ENCODE measurements at places on chromosomes 12 and 14. TPM values are rescaled to one million over a fixed set of nuclear protein-coding genes. Genes with fewer than 3 reads are reported as not detected.

DNA sequence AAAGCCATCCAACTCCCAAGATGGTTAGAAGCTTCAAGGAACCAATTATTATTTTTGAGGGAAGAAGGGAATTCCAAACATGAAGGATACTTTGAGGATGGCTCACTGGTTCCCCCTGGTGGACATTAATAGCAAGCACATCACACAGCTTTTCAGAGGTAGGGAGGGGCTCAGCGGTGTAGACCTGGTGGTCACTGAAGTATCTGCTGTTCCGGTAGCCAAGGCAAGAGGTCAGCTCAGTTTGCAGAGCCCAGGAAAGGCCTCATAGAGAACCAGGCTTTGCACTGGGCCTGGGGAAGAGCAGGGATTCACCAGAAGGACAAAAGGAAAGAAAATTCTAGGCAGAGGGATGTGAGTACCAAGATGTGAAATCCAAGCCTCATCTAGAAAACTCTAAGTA, 118.7 kb downstream of the KSR2 start:
- DNase-seq: peak; percentile 33

DNA sequence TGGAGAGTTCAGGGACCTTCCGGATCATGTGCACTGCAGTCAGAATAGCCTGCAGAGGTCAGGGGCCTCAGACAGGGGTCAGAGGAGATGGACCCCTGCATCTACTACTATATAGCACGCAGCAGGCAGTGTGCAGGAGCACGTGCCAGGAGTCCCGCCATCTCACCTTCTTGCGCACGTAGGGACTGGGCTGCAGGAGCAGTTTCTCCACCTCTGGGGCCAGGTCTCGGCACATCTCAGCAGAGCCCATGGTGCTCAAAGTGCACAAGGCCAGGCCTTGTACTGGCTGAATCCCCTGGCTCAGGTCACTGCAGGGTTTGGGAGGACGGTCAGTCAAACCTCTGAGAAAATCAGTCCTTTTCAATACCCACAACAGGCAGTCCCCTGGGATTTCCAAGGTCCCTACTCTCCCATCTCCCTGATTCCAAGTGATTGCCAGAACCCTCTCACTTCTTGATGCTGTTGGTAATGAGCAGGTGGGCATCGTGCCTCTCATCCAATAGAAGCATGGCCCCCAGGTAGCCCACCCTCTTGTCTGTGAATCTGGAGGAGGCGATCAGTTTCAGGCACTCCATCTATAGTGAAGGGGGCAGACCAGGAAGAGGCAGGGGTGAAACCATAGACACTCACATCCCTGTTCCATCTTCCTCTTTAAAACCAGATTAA, 1.3 kb downstream of the AP1G2 start:
- no peak for DNase-seq

DNA sequence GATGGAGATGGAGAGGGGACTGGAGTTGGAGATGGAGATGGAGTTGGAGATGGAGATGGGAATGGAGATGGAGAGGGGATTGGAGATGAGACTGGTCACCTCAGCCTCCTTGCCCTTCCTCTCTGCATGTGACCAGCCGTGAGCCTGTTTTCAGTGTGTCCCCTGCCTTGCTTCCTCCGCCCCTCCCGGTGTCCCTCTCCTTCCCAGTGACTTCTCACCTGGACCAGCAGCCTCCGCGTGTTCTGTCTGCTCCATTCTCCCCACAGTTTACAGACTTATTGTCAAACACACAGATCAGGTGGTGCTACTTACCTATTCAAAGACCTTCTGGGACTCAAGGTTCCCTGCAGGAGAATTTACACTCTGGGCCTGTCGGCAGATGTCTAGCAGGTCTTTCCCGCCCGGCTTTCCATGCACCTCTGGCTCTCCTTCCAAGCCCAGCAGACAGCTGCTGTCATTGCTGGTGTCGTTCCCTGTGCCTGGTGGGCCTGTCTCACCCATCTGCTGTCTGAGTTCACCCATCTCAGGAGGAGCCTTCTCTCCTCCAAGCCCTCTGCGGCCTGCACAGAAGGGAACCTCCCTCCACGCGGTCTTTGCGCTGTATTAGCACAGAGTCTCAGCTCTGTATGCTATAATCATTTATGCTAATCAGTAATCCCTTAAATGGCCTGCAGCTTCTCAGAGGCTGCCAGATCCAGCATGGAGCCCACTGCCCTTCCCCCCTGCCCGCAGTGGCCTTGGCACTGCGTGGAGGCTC, 62.1 kb downstream of the ADGRD1 start:
- no peak for DNase-seq

DNA sequence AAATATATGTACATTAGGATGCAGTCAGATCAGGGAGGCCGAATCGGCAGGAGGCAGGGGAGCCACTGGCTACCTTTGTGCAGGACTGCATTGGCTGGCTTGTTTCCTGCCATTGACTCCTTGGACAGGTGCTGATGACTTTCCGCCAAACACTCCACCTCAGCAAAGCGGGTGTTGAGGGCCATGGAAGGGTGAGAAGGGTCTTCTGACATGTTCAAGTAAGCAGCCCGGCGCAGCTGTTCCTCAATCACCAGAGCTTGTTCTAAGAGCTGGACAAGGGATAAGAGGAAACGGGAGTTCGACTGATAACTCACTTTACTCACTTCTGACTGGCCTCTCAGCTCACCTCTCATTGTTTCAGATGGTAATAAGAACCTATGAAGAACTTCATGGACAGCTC, 4.9 kb upstream of the NOP2 start:
- DNase-seq: no peak

DNA sequence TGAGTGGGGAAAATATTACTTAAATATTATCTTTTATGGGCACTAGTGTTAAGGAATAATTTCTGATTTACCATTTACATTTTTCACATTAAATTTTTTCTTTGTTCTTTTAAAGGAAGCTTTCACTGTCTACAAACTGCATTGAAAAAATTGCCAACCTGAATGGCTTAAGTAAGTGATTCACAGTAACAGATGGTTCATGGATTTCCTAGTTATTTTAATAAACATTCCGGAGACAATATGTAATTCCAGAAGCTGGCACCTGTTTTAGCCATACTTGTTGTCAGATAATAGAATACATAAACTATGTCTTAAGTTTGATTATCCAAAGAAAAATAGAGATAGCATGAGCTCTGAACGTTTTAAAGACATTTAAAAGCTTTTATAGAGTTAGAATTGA, 17.1 kb downstream of the DNAL1 start:
- DNase-seq: no peak

DNA sequence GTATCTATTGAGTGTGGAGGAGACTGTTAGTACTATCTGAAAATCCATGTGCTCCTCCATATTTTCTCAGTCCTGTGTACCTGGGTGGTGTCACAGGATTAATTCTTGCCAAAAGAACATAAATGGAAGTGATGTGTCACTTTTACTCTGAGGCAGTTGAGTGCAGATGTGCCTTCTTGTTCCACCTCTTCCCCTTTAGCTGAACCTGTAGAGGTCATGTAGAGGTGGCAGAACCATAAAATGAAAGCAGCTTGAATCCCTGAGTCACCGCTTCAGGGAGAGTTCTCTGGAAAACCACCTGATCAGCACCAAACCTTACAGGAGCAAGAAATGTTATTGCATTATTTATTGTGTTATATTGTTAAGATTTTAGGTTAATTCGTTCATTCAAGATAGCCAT, 14.7 kb upstream of the SLC25A3 start:
- peak; percentile 23 for DNase-seq

DNA sequence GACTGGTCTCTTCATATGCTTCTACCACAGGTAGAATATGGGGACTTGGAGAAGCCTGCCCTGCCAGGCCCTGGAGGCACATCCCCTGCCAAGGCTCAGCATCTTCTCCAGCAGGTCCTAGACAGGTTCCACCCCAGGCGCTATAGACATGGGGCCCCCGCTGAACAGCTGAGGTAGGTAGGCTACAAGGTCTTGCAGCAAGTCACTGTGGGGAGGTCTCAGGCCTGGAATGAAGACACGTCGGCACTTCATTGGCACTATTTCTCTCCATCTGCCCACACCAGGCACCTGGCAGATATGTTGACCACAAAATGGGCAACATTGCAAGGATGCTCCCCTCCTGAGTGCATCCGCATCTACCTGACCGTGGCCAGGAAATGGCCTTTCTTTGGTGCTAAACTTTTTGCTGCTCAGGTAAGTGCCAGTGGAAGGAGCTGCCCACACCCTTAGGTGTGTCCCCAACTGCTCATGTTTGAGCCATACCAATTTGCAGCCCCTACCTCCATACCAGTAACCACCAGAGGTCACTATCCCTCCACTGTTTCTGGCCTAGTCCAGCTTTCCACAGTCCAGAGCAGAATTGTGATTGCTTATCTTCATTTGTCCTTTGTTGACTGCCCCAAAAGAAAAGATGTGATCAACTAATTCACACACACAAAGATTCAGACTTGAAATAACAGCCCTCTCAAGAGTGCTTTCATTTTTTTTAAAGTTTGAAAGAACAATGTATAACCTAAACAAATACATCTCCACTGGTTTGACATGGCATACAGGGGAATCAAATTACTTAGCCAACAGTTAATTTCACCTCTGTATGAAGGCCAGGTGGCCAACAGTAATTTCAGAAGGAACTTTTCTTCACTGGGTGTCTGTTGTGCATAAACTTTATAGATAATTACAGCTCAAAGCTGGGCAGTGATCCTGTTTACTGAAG, 16.1 kb downstream of the PIGH start:
- DNase-seq: peak; percentile 41

DNA sequence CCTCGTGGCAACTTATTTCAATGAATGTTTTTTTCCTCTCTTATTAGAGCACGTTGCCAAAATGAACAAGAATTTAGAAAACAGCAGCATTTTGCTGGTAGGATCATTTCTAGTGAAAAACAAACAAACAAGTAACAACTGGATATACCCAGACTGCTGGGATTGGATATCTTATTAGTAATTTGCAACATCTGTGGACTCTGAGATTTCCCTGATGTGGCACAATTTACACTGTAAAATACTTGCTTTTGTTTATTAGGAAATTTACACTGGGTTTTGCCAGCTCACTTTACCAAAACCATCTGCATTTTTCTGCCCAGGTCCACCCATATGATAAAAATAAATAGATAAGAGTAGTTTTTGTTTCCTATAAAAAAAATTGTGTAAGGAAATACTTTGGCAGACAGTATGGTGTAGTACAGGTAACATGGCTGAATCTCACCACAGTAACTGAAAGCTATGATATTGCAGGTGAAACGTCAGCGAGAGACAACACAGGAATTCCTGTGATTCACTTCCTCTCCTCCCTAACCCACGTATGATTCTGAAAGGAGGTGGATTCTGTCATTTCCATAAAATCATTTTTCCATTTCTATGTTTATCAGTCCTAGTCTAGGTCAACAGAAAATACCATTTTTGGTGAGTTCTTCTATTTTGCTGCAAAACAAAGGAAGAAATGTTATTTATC, 176.2 kb upstream of the NOVA1 start:
- peak; percentile 73 for DNase-seq

- no peak for DNase-seq
Measured at GRCh38 chr12:10186299-10186698, 7.5 kb downstream of the TMEM52B start.

DNA sequence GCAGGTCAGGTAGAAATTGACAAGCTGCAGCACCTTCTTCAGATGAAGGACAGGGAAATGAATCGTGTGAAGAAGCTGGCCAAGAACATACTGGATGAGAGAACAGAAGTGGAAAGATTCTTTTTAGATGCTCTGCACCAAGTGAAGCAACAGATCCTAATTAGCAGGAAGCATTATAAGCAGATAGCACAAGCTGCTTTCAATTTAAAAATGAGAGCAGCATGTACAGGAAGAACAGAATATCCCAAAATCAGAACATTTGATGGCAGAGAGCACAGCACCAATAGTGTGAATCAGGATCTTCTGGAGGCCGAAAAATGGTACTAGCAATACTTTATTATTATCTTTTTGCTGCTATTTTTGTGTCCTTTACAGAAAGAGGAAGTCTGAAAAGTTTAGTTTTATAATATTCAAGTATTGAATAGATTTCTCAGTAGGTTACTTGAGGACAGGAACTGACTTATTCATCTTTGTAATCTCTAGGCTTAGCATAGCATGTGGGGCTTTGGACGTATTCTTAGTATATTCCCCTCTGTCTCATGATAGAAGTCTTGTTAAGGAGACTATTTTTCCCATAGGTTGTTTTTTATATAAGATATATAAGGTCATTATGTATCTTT, 30.8 kb downstream of the BBOF1 start:
- no peak for DNase-seq

DNA sequence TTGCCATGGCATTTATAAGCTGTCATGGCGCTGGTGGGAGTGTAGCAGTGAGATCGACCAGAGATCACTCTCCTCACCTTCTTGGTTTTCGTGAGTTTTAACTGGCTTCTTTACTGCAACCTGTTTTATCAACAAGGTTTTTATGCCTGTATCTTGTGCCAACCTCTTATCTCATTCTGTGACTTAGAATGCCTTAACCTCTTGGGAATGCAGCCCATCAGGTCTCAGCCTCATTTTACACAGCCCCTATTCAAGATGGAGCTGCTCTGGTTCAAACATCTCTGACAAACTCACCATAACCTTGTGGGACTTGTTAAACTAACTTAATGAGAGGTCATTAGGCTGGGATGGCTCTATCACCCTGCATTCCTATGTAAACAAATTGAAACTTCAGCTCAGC, 151.3 kb downstream of the CAND1 start:
- no peak for DNase-seq

DNA sequence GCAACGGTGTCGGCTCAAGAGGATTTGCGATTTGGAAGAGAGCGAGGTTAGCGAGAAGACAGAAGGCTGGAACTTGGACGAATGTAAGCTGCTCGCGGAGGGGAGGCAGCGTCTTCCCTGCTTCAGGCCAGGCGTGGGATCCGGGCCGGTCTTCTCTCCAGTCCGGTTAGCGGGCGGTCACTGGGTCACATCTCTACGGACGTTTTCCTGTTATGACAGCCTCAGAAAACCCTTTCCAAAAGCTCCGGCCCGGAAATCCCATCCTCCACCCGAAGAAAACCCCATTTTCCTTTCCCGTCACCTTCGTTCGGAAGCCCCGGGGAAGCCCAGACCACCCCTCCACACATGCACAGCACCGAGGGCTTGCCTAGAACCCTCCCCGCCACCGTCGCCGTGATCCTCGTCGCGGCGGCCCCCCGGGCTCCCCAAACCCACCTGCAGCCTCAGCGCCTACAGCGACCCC, 268 bp downstream of the NDUFB1 start:
- peak; percentile 18 for DNase-seq

DNA sequence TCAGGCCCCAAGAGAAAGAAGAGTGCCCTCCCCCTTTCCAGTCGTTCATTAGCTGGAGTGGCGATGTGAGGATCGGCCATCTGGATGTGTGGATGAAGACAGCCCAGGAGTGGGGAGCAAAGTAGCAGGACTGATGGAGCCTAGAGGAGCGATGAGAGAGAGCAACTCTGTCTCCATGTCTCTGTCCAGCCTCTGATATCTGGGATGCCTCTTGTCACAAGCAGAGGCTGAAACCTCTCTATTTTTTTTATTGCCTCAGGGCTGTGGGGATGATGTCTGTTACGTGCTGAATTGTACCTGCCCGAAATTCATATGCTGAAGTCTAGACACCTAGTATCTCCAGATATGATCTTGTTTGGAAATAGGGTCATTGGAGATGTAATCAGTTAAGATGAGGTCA, 2.7 kb downstream of the SERPINA11 start:
- DNase-seq: no peak

GRCh38 chr14:93132472-93133065, 16.8 kb upstream of the ITPK1 start:
- no peak for DNase-seq

The FERMT2 gene
- 24.0 TPM for total RNA-seq

The TPPP2 gene
- not detected for total RNA-seq
